ENCODE measurements at places on chromosomes 16 and 17.

DNA sequence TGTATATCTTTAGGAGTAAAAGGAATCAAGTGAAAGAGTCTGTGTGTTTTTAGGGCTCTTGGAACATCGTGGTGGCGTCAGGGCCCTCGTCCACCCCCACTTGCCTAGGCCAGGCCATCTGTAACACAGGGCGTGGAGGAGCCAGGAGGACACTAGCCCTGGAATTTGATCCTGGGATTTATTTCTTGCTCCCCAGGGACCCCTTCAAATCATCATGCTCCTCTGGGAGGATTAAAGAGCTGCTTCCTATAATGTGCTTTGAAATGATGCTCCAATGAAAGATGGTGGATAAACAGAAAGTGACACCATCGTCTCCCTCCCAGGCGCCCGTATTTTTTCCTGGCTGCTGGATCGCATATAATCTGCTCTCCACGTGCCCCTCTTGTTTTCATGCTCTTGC is 113.3 kb downstream of the AATF start:
- DNase-seq, result no peak

GRCh38 chr17:75036643-75037268 is 10.0 kb downstream of the ATP5PD start:
- DNase-seq, result peak; percentile 71

DNA sequence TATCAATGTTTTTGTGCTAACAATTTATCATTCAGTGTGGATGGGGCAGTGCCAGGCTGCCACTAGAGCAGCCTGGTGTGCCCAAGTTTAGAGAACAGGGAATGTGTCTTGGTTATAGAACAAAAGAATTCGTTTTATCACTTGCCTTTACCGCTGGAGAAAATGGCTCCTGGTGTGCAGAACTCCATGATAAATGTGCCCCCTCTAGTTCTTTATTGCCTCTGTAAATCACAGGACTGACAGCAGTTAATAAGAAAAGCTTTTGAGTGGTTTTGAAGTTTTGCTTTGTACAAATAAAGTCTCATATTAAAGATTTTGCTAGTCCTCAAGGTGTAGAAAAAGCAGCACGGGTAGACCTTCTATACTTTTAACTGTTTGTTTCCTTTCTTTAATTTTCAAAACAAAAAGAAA is 28.2 kb upstream of the PSMD7 start:
- no peak for DNase-seq

DNA sequence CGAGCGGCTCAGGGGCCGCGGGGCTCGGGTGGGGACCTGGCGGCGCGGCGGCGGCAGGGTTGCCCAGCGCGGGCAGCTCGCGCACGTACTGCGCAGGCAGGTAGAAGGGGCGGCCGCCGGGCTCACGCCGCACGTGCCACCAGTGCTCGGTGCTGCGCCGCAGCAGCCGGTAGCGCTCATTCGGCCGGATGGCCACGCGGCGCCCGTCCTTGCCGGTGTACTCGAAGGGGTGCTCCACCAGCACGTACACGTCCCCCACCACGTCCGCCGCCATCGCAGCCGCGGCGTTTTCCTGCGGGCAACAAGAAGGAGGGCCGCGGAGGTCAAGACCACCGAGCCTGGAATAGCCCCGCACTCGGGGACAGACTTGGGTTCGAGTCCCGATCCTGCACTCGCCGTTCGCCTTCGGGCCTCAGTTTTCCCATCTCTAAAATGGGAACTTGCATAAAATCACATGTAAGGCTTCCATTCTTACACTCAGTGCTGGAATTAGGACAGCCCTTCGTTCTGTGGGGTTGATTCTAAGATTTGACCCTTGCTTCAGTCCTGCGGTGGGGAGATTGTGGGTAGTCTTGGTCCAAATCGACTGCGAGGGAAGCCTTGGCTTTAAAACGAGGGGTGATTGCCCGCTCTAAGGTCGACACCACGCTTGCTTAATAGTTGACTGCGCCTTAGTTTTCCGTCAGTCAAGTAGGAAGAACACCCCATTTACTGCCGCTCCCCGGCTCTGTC is 2.5 kb downstream of the ARHGAP27 start:
- DNase-seq, result no peak

GRCh38 chr16:30660424-30661261 is 2.4 kb downstream of the FBRS start:
- DNase-seq, result peak; percentile 70

- DNase-seq, result no peak
Observed at GRCh38 chr17:57557834-57558681, 187.0 kb downstream of the CCDC182 start.

DNA sequence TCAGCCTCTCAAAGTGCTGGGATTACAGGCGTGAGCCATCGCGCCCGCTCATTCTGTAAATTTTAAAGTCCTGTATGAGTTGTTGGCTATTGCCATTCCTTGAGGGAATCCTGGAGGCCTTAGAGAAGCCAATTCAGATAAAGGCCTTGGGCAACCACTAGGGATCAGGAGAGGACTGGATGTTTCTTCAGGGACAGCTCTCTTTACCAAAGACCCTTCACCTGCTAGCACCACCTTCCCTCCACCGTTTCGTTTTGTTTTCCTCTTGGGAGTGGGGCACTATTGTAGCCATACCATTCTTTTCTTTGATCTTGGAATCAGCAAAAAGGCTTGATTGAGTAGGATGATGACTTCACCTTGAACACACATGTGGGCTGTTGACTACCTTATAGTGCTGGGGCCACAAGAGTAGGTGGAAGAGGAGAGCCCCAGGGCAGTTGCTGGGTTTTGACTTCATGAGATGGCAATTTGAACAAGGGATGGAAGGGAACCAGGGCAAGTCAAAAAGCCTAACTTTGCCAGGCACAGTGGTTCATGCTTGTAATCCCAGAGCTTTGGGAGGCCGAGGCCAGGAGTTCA is 7.0 kb upstream of the ANKRD40CL start:
- no peak for DNase-seq

DNA sequence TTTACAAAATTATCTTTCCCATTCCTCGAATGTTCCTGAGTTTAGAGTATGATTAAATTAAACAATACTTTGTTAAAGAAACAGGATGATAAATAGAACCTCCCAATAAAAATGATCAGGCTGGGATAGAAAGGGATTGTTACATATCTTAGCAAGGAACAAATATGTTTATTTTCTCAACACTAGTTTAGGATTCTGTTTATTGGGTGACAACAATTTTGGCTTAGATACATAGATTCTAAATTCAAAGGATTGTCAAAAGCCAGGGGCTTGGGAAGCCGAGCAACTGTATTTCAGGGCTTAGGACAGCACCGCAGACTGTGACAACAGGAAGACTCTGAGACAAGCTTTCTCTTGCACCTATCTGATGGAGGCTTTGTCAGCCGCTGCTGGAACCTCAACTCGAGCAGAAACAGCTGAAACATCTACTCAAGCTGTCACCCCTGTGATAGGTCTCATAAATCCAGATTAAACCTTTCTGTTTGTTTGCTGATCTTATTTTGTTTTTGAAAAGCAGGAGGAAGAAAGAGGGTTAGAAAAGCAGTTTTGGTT is 562.8 kb upstream of the ZFHX3 start:
- no peak for DNase-seq

DNA sequence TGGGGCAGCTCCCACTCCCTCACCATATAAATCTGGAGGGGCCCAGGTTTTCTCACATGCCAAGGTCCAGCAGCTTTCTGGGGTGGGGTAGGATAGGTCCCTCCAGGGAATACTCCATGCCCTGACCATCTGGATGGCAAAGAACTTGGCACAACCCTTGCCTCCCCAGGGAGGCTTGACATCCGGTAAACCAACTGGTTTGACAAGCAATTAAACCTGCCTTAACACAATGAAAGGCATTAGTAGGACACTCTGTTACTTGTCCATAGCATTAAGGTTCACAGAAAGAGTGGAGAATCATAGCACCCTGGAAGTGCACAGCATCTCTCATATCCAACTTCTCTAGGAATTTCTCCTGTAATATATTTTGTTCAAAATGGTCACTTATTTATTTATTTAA is 63.9 kb upstream of the MAF start:
- DNase-seq, result no peak

DNA sequence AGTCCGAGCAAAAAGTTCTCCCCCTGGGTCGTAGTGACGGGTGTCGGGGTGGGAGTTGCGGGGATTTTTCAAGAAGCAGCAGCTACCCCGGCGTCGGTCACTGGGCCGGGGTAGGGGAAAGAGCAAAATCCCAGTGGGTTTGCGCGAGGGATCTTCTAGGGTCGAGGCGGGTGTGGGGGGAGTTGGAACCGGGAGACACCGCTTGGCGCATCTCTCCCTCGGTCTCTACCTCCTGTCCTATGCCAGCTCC is 2.3 kb upstream of the UBTF start:
- DNase-seq, result no peak

- DNase-seq, result no peak
Observed at GRCh38 chr16:84055366-84055765, 12.8 kb upstream of the SLC38A8 start.

Data from activated T-cell treated with anti-CD3 and anti-CD28 coated beads for 48 hours (primary cell).